ENCODE measurements at places on chromosomes 6 and 20.

DNA sequence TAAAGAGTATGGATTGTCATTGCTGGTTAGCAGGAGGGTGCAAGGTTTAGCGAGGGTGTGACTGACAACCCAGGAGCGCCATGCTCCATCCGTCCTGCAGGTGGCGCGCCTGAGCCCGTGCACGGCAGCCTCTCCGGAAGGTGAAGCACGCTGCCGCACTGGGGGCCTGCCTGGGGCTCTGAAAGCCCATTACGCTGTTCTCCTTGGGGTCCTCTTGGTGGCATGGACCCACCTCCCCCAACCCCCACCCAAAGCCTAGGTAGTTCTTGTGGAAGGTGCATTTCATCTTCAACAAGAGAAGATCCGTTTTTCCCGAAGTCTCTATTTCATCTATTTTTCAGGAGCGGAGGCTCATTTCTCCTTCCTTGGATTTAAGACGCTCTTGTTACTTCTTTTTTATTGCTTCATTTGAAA, 197.4 kb upstream of the KCNG1 start:
- DNase-seq, result no peak

- no peak for DNase-seq
These were observed 131.6 kb upstream of the OLIG3 start for GRCh38 chr6:137625808-137626207.

GRCh38 chr6:44854712-44855443, 467.4 kb downstream of the CDC5L start:
- DNase-seq, result no peak

- DNase-seq, result no peak
These were observed 70.8 kb downstream of the PPP1R3G start for GRCh38 chr6:5155906-5156305.

GRCh38 chr20:29876911-29877285, 1380.6 kb upstream of the DEFB115 start:
- no peak for DNase-seq

GRCh38 chr6:71126506-71126905, 162.1 kb upstream of the OGFRL1 start:
- DNase-seq, result no peak

- DNase-seq, result no peak
These were observed 97.8 kb upstream of the MRPS10 start for GRCh38 chr6:42315259-42315990.

GRCh38 chr20:5793916-5794315, 43.7 kb downstream of the SHLD1 start:
- DNase-seq, result no peak

DNA sequence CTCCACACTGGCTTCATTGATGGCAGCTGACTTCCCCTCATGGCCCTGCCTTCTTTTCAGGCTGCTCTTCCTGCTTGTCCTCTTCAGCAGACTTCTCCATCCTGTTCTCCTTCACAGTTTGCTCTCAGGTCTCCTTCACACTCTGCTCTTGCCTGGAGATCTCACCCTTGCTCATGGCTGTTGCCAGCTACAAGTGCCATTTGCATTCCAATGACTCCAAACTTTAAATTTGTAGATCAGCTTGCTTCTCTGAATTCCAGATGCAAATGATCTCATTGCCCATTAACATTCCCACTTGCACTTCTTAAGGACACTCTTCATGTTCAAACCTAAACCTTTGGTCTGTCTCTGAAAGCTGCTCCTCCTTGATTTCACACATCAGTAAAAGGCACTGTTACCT, 343.0 kb downstream of the QKI start:
- no peak for DNase-seq

DNA sequence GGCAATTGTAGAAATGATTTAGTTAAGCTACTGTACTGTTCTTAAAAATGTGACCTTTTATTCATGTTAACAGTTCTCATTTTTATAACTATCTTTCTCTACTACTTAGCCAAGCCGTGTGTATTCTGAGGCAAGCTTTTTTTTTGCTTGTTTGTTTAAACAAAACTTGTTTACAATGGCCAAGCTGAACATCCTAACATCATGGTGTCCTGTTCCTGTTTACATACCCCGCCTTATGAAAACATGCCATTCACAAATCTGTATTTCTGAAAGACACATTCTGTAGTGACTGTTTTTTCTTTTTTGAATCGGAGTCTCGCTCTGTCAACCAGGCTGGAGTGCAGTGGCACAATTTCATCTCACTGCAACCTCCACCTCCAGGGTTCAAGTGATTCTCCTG, 140.9 kb downstream of the NCOA3 start:
- no peak for DNase-seq

DNA sequence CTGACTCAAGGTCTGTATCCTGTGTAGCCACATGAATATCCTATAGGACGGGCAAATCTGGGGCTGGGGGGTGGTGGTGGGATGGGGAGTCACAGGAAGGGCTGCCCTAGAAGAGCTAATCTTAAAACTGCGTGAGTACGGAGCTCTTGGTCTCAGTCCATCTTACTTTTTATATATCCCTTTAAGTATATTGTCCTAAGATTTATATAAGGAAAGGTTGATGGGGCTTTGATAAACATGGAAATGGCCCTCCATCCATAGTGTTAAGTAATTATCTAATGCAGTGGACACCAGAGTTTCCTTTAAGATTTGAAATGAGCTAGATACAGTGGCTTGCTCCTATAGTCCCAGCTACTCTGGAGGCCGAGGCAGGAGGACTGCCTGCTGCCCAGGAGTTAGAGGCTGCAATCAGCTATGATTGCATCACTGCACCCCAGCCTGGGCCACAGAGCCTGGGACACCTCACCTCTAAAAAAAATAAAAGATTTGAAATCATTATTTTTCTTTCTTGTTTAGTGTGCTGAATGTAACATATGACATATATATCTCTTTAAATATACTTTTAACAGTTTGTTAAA, 24.2 kb upstream of the DYNLRB1 start:
- DNase-seq, result no peak

GRCh38 chr6:14910692-14911547, 334.9 kb upstream of the JARID2 start:
- peak; percentile 74 for DNase-seq

DNA sequence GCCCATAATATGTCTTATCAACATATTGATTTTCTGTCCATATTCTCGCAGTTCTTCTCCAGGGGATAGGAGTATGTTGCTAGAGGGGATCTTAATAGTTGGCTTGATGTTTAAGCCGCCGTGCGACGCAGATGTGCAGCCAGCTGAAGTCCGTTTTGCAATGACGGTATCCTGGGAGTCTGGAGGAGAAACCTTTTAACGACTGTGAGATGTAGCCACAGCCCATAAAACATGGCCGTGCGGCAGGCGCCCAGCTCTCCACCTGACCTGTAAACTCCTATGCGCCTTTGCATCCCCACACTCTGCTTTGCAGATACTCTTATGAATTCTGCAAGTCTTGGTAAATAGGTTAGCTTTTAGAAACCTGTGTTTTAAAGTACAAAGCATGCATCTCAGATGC, 36.9 kb downstream of the BMP6 start:
- no peak for DNase-seq

DNA sequence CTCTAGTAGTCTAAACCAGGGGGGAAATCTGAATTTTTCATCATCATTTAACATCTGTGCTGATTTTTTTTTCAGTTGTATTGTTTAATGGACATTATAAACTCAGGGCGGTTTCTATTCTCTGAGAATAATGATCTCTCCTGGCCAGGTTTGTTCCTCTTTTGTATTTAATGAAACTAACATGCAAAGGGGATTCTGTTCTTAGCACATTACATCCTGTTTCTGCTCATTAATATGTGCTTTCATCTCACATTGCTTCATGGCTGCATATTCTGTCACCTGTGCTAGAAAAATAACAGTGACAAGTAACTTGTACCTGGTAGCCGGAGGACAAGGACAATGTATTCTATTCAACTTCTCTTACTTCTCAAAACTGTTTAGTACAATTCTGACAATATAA, 806 bp downstream of the HLA-DOB start:
- no peak for DNase-seq

GRCh38 chr6:127538750-127539264, 19.7 kb upstream of the MTCL3 start:
- DNase-seq, result no peak

GRCh38 chr20:62486484-62486883, 10.7 kb upstream of the GATA5 start:
- DNase-seq, result no peak

DNA sequence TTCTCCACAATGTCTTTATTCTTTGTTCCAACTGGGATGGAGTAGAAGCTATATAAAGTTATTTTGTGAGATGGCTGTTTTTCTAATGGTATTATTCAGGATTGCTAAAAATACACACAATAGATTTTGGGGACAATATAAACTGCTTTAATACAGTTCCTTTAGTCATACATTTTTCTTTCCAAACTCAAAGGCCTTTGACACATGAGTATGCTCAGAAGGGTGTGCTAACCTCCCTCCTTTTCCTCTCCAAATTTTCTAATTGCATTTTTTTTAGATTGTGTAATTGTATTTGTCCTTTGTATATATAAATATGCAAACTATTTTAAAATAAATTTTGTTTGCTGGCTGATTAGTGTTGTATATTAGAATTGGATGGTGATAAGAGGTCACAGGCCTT, 119.6 kb upstream of the FOXO3 start:
- DNase-seq, result no peak

DNA sequence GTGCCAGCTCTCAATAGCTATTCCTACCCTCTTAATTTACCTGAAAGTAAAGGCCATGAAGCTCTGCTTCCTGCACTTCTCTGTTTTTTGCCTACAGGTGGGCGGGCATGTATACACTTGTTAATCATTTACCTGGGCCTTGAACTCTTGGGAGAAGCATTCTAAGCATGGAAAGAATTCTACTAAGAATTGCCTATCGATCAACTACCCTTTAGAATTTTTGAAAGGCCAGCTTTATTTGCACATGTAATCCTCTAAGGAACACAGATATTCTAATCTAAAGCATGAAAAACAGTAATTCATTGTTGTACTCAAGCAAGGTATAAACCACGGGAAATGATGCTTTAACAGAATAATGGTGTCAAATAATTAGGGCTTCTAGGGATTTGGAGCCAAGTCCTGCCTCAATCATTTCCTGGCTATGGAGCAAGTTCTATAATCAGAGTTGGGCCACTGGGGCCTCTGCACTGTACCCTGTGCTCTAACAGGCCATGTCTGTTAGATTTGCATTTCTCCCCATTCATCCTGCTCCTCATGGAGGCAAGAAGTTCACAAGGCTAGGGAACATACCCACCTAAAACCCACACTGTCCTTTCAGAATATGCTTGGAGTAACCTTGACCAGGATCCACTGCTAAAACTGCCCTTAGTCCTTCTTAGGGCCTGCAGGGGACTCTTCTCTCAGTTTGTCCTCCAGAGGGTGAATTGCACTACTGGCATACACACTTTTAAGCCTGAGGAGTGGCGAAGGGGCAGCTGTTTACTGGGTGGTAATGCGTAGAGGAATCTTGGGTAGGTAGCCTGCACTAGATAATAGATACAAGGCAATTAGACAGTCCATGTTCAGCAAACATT, 276.4 kb upstream of the JAG1 start:
- no peak for DNase-seq

GRCh38 chr20:34448517-34448916, 67.7 kb upstream of the DYNLRB1 start:
- DNase-seq, result no peak
